T follicular helper cell (primary cell): ENCODE measurements at places on chromosomes 13 and 19.

GRCh38 chr19:50975766-50976165, 6.4 kb upstream of the KLK6 start:
- DNase-seq, result no peak

- DNase-seq, result no peak
Measured at GRCh38 chr19:38209671-38210457, 14.2 kb downstream of the DPF1 start.

GRCh38 chr19:34265221-34265650, 10.9 kb downstream of the GARRE1 start:
- DNase-seq, result no peak

GRCh38 chr13:77429320-77430142, 102.6 kb upstream of the MYCBP2 start:
- DNase-seq, result no peak

- DNase-seq, result no peak
Measured at GRCh38 chr13:50706505-50706904, 137.0 kb downstream of the DLEU7 start.

- no peak for DNase-seq
Measured at GRCh38 chr19:42441049-42441445, 1.7 kb downstream of the CXCL17 start.

DNA sequence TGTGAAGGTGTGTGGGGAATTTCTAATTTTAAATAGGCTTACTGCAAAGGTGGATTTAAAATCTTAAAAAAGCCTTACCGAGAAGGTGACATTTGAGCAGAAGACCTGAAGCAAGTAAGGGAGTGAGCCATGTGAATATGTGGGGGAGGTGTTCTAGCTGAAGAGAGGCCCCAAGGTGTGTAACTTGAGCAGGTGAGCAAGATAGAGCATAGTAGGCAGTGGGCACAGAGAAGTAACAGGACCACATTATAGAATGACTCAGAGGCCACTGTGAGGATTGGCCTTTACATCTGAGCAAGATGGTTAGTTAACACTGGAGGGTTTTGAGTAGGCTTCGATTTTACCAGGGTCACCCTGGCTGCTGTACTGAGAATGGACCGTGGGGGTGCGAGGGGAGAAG, 22.6 kb downstream of the TM9SF2 start:
- no peak for DNase-seq

DNA sequence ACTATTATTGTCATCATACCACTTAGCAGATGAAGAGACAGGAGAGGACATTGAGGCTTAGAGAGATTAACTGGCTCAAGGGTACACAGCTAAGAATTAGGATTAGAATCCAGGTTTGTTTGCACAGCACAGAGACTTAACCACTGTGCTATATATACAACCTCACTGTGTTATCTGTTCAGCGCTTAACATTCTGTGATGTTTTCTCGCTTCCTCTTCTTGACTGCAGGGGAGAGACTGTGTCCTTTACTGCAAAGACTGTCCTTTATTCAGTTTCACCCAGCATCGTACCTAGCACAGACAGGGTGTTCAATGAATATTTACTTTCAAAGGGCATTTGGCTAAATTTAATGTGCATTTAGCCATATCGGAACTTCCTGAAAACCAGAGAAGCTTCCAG, 54.9 kb upstream of the PCDH8 start:
- DNase-seq, result no peak

DNA sequence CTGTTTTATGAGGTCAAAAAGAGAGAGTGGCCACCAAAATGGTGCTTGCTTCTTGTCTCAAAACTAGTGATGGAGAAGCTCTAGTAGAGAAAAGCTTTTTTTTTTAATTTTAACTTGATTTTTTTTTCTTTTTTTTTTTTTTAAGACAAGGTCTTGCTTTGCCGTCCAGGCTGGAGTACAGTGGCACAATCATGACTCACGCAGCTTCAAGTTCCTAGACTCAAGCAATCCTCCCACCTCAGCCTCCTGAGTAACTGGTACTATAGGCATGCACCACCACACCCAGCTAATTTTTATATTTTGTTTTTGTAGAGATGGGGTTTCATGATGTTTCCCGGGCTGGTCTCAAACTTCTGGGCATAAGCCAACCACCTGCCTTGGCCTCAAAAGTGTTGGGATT, 279.0 kb downstream of the TBC1D4 start:
- no peak for DNase-seq

- DNase-seq, result no peak
Measured at GRCh38 chr13:99203601-99204579, 3.2 kb downstream of the UBAC2 start.

- DNase-seq, result no peak
Measured at GRCh38 chr19:21839976-21840375, 4.0 kb upstream of the ZNF43 start.
